Esophagus muscularis mucosa (tissue), 4 donors: ENCODE measurements at places on chromosomes 13 and 19. TPM values are rescaled to one million over a fixed set of nuclear protein-coding genes. Genes with fewer than 3 reads are reported as not detected.

The ACER1 gene
- total RNA-seq, result not detected

The SHISA7 gene
- total RNA-seq, result not detected

The ITPKC gene
- total RNA-seq, result 28.7 TPM

The KLK5 gene
- not detected for total RNA-seq

The SLC44A2 gene
- 71.2 TPM for total RNA-seq

The TBXA2R gene
- 5.4 TPM for total RNA-seq

The FRY gene
- 276 TPM for total RNA-seq

The TMPRSS9 gene
- 0.17 TPM for total RNA-seq

The CGB5 gene
- not detected for total RNA-seq

The SOHLH2 gene
- total RNA-seq, result not detected

The GJA3 gene
- not detected for total RNA-seq

The ONECUT3 gene
- not detected for total RNA-seq

The ANGPTL8 gene
- total RNA-seq, result not detected

The GARIN5A gene
- not detected for total RNA-seq

The BLOC1S3 gene
- 10.6 TPM for total RNA-seq

The MAST1 gene
- 0.50 TPM for total RNA-seq

The TGFBR3L gene
- 8.3 TPM for total RNA-seq

The PCDH8 gene
- total RNA-seq, result 0.11 TPM

The RNF6 gene
- total RNA-seq, result 17.0 TPM

The LIG4 gene
- total RNA-seq, result 15.4 TPM

The GARIN5B gene
- not detected for total RNA-seq

The ZNF709 gene
- 2.0 TPM for total RNA-seq

The KBTBD7 gene
- total RNA-seq, result 8.7 TPM

The NECTIN2 gene
- total RNA-seq, result 72.4 TPM

The DOHH gene
- 27.6 TPM for total RNA-seq

The FAM216B gene
- not detected for total RNA-seq

The ATXN8OS gene
- total RNA-seq, result not detected

The POLR1G gene
- total RNA-seq, result 5.0 TPM

The ADAMTSL5 gene
- total RNA-seq, result 5.9 TPM

The IGFL1 gene
- total RNA-seq, result not detected

The PSG3 gene
- not detected for total RNA-seq

The ICAM4 gene
- 0.66 TPM for total RNA-seq

The S1PR2 gene
- 27.7 TPM for total RNA-seq

The ZNF723 gene
- total RNA-seq, result not detected

The FGF21 gene
- total RNA-seq, result not detected

The STK24 gene
- 108 TPM for total RNA-seq

The IGFL3 gene
- not detected for total RNA-seq

The FLT3LG gene
- 11.2 TPM for total RNA-seq

The SLC46A3 gene
- 10.7 TPM for total RNA-seq

The PRRG2 gene
- total RNA-seq, result 2.5 TPM

The NAPSA gene
- total RNA-seq, result 0.33 TPM

The ZNF888 gene
- 3.3 TPM for total RNA-seq

The CD22 gene
- 2.3 TPM for total RNA-seq

The C19orf73 gene
- 0.83 TPM for total RNA-seq

The CNN1 gene
- 2,903 TPM for total RNA-seq
